Stimulated activated CD4-positive, alpha-beta T cell treated with anti-CD3 and anti-CD28 coated beads, Interleukin-15, amount 100 ng/mL, for 48 hours (primary cell): ENCODE measurements at places on chromosomes 4 and X.

DNA sequence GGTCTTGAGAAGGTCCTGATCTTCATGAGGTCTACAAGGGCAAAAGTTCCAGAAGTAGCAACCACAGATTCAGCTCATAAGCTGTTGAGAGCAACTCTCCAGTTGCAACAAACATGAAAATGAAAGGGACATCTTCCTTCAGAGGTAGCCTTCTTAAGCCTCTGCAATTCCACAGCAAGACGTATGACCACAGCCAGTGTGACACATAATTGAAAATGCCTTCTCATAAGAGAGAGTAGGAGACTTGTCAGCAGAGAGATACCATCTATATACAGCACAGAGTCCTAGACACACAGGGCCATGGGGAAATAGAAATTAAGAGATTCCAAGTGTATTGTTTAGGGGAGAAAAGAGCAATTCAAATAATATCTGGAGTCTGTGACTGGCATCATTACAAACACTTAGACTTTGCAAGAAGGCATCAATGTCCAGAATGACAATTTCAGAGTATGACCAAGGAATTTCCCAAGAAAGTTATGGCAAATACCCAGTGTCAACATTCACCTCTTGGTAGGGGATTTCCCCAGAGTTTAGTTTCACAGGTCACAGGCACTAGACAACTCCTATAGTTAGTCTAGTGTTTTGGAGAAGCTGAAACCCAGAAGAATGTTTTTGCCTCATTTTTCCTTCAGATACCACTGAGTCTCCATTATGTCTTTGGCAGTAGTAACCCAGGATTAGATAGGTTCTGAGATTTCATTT is 340.3 kb downstream of the ZNF674 start:
- no peak for DNase-seq

DNA sequence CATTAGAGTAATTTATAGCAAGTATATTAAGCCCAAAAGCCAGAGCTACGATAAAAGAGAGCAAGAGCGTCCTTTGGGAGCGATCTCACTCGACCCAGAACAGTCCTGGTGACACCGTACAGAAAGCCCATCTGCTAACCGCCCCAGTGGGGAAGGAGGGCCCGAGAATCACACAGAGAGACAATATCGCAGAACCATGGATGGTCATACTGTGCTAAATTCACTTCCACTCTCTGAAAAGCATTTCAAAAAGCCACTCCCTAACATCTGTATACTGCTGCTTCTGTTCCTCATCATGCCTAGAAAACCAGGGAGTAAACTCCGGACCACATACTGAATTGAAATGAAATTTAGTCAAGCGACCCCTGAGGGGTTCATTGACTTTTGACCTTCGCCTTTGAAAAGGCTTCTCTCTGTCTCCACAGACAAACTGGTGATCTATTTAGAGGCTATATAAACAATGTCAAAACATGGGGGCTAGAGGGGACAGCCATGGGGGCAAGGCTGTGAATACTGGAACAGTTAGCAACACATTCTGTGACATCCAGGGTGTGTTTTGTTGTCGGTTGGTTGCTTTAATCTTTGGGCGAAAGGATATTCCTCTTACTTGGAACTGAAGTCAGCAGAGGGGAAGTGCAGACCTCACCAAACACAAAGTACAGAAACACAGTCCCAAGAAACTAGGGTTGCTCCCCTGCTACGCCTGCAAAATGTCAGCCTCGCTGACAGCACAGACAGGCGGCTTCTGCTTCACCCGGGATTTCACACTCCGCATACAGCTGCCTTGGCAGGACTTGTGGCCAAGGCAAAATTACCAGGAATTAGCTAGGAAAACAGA is 129.0 kb upstream of the RASGEF1B start:
- DNase-seq = no peak

GRCh38 chr4:5611750-5612149 is 96.6 kb downstream of the EVC2 start:
- DNase-seq = no peak

GRCh38 chr4:128917781-128918180 is 108.3 kb downstream of the JADE1 start:
- no peak for DNase-seq
